ENCODE measurements at places on chromosomes 5 and 9. TPM values are rescaled to one million over a fixed set of nuclear protein-coding genes. Genes with fewer than 3 reads are reported as not detected.

The SLC46A2 gene
- not detected for total RNA-seq

The EPB41L4B gene
- total RNA-seq = 2.0 TPM

The DDX4 gene
- total RNA-seq = not detected

The GKAP1 gene
- 1.5 TPM for total RNA-seq

The TPPP gene
- not detected for total RNA-seq

The PCDHA2 gene
- not detected for total RNA-seq

The ARSI gene
- not detected for total RNA-seq

The OTP gene
- not detected for total RNA-seq

The LCN10 gene
- 0.39 TPM for total RNA-seq
